ENCODE measurements at places on chromosomes 7 and 10.

GRCh38 chr7:151437159-151437553 lies 2.8 kb downstream of the CRYGN start:
- no peak for DNase-seq

- no peak for DNase-seq
These were observed 101.6 kb downstream of the CYTH3 start for GRCh38 chr7:6170571-6171531.

DNA sequence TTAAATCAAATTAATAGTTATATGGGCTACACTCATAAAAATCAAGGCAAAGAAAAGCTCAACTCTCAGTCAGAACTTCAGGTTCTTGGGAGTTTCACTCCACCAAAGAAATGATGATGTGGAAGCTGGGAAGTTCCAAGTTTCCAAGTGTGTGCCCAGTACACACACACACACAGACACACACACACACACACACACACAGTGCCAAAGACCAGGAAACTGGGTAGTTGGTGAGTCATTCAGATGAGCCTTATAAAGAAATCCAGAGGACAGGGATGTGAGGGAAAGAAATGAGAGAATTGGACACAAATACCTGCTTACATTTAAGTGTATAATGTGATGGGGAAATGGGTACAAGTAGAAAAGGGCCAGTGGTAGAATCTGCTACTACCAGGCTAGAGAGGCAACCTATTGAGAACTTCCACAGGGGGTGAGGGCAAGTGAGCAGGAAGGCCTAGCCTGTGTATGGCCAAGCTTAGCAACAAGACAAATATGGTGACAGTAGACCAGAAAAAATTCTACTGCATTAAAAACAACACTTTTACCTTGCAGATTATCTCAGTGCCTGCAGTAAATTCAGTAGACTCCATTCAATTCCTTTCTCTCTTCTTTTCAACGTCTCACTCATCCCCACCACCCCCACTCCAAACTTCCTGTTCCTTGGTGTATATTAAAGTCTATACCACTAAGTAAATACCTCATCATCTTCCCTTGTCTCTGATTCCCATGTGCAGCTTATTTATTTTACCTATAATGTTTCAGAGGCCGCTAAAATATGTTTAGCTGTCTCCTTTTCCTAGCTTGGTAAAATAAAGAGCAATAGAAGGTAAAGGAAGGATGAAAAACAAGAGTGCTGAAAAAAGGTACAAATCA lies 95.0 kb downstream of the CABCOCO1 start:
- no peak for DNase-seq

DNA sequence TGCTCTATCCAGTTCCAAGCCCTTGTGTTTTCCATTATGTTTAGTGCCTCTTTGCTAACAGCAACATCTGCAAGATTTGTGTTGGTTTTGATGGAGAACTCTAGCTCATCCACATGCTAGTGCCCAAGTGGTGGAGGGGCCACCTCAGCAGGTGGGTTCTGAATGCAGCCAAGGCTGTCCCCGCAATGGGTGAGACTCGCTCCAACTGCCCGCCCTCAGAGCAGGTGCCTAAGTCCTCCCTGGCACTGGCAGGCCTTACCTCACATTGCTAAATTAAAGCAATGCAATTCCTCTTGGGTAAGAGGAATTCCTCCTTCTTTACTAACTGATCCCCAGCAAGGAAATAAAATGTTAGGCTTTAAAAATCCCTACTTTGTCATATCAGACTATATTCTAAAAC lies 146.8 kb downstream of the ADCY1 start:
- DNase-seq, result no peak

DNA sequence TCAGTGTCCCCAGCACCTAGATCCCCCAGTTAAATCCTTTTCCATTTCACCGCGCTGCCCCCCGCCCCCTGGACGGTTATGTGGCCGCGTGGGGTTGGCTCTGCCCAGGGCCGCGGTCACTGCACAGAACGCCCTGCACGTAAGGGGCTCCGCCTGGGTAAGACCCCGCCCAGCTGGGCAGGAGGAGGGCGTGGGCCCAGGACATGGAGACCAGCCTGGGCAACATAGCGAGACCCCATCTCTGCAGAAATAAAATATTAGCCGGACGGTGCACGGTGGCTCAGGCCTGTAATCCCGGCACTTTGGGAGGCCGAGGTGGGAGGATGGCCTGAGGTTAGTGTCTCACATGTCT lies 650 bp upstream of the ZFAND2A start:
- DNase-seq, result no peak

DNA sequence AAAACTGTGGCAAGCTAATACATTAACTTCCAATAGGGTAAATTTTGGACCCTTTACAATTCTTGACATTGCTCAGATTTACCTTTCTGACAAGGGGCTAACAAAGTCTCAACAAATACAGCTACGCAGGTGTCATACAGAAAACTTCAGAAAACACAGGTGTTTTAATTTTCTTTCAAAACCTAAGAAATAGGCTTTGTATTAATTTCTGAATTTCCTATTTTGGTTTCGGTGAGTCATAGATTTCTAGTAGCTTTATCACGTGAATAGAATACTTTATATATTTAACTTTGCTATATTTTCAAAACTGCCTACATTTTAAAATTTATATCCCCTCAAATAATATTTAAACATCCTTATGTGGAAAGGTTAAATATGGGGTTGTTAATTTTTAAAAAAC lies 215.3 kb downstream of the DGKB start:
- no peak for DNase-seq

DNA sequence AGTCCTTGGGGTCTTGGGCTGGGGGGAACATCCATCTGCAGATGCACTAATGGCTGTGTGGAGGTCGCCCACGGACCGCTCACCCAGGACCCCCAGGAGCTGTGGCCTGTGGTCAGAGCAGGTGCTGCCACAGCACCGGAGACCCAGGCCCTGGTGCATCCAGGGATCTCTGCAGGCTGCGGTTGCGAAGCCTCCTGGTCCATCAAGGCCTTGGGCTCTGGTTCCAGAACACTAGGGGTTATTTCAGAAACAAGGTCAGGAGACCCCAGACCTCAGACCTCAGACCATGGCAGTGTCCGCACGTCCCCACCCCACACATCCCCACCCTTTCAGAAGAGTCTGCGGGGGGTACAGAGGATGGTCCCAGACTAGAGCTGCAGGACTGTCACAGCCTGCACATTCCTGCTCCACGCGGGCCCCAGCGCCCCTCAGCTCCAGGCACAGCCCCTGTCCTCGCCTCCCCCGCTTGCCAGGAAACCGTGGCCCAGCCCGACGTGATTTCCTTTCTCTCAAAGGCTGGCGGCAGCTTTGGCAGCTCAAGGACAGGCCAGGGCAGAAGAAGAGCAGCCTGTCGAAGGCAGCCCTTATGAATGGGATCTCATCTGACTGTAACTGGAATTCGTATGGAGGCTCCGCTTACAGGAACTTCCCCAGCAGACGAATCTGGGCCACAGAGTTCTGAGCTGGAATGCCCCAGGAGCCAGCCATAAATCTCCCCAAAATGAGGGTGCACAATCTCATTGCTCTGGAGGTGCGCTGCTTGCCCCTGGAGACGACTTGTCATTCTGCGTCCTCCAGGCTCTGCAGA lies 136.2 kb upstream of the RET start:
- no peak for DNase-seq

- DNase-seq, result no peak
These were observed 23.0 kb downstream of the HDAC9 start for GRCh38 chr7:18518555-18518954.

- no peak for DNase-seq
These were observed 61.1 kb downstream of the PKD1L1 start for GRCh38 chr7:47887016-47887640.

DNA sequence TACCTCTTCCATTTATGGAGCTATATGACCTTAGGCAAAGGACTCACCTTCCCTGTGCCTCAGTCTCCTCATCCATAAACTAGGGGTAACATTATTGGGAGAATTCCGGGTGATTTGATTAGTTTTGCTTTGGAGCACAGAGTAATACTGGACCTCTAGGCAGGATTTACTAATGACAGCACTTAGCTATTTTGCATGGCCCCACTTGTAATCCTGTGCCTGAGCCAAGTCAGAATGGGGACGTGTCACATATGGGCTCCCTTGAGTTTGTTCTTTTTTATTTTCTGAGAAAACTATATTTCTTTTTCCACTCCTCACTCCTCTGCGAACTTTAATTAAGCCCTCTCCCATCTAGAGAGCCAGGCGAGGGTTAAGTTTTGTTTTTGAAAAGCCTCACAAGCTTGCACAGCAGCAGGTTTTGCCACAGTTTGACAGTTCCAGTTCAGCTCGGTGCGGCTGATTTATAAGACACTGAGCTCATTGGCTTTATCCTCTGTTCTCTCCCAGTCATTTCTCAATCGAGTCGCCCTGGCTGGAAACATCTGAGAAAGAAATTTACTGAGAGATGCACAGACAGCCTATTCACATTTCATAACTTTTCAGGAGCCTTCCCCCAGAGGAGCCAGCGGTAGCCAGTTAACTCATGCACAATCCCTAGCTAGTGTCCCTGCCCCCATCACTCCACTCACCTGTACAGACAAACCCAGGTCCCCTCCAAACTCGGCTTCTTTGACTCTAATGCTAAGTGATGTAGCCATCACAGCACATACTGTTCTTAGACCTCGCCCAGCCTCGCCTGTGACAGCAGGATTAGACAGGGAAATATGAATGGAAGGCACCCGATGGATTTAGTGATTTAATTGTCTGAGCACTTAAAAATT lies 441.9 kb upstream of the NPVF start:
- DNase-seq, result no peak

GRCh38 chr10:201328-201771 lies 66.1 kb downstream of the ZMYND11 start:
- no peak for DNase-seq

DNA sequence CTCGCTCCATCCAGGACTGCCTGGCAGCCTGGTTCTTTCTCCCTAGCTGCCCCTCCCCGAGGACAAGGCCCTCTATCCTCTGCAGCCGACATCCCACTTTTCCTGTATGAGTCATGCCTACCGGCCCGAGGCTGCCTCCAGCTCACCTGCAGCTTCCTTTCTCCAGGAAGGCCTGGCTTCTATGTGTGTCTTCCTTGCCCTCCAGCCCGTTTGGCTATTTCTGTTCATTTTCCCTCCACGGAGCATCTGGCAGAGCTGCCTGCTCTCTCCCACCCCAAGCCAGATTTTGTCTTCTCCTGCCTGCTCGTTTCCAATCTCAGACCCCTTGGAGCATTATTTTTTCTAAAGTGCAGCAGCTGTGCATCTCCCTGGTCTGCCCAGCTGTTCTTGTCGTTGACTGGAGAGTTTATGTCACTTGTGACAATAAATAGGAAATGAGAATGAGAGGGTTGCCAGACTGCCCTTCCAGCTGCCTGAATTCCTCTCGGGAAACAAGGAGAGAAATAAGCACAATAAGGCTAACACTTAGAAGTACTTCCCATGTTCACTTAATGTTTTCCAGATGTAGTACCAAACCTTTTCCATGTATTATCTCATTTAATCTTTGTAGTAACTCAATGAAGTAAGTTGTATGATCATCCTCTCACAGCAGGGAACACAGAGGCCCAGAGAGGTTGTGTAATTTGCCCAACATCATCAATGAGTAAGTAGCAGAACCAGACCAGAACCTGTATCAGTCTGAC lies 19.7 kb downstream of the UBTD1 start:
- DNase-seq, result no peak

- peak; percentile 17 for DNase-seq
These were observed 132.6 kb upstream of the PODXL start for GRCh38 chr7:131688738-131689661.

DNA sequence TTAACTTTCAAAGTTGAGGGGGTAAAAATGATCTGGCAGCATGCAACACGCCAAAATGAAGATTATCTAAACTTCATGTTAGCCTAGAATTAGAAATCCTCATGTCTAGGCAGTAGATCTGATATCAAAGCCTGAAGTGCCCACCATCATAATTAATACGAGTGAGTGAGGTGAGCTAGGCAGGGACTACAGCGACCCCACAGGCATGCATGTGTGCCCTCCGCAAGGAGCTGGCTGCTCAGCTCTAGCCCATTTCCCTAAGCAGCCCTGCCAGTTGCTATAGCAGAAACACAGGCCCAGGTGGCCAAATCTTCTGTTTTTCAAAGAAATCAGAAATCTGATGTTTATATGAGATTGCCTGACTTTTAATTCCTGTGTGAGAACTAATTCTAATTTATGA lies 93.1 kb upstream of the IFRD1 start:
- no peak for DNase-seq

DNA sequence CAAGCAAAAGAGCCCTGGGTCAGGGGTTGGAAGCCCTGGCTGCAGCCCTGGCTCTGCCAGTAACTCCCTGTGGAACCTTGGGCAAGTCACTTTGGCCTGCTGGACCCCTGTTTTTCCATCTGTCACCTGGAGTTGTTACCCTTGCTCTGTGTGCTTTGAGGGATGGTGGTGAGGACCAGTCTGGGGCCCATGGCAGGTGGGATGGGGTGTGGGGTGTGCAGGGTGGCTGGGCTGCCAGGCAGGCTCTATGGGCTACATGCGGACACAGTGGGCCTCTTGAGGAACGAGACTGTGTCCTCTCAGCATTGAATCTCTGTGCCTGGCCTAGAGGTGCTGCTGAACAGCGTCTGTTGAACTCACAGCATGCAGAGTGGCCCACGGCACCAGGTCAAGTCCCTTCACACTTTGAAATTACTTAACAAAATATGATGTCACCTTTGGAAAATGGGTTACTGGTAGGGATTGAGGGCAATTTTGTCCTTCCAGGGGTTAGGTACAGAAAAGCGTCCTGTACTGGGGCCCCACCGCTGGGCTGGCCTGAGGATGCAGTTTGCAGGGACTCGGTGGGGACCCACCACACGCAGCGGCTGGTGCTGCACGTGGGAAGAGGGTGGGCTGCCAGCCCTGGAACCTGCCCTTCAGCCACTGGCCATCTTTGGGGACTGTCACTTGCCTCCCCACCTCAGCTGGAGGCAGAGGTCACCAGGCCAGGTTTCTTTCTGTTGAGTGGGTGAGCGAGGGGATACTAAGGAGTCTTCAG lies 45.3 kb downstream of the PRF1 start:
- no peak for DNase-seq

- no peak for DNase-seq
These were observed 12.7 kb downstream of the FBXW4 start for GRCh38 chr10:101682172-101682825.

DNA sequence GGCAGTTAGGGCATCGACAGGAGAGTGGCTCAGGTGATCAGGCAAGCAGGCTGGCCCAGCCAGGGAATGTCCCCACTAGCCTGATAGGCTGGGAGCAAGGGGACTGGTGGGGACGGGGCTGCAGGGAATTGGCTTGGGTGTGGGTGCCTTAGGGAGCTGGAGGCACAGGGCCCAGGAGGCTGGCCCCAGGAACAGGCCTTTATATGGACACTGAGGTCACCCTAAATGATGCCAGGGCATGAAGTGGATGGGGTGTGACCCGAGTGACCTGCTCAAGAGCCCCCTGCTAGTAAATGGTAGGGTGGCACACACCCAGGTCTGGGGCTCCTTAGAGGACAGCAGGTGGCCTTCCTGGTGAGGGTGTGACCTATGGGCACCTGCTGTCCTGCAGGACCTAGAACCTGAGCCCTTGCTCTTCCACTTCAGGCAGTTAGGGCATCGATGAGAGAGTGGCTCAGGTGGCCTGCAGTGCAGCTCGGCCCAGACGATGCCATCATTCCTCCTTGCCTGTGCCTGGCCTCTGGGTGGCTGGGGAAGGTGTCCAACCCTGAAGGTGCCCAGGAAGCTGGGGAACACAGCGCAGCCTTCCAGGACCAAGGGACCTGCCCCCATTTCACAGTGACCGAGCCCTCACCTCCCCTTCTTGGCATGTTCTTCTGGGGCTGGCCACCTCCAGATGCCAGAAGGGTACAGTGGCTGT lies 51.7 kb upstream of the LEP start:
- DNase-seq, result no peak
